ENCODE measurements at places on chromosomes 5 and 9. TPM values are rescaled to one million over a fixed set of nuclear protein-coding genes. Genes with fewer than 3 reads are reported as not detected.

GRCh38 chr5:157740229-157740610 lies 3.3 kb upstream of the LSM11 start:
- no peak for DNase-seq

DNA sequence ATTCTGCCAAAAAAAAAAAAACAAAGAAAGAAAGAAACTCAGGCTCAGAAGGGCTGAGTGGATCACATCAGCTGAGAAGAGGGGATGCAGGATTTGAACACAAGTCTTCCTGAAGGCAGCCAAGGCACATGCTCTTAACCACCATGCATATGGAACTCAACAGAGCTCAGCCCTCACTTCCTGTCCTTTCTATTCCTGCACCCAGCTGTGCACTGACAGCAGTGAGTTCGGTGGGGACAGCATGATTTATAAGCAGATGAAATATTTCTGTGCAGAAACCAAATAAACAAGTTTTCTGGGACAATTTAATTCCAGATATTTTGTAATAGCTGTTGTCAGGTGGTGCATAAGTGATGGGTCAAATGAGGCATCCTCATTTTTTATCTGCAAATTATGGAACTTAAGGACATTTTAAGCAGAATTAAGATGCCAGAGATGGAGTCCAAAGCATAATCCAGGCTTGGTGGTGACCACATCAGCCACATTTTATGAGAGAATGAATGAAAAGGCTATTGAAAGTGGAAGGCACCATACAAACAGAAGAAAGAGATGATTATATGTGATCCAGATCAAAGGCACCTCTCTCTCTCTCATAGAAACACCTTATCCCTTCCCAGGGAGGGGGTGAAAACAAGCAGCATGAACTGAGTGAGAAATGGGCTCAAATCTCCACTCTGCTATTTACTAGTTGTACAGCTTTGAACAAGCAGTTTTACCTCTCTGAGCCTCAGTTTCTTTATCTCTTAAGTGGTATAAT lies 303.6 kb upstream of the MSX2 start:
- no peak for DNase-seq

DNA sequence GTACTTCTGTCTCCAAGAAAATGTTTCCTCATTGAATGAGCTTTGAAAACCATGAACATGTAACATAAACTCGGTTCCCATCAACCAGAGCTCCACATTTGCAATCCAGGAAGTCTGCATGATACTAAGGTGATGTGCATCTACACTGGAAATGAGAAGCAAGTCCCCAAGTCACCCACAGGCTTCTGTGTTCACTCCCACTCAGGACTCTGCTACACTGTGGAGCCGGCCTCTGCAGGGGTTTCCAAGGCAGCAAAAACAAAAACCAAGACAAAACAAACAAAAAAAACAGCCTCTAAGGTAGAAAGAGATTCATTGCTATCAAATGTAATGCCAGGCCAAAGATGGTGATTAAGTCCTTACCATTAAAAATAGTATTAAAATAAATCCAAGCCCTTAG lies 593.7 kb downstream of the IRX1 start:
- no peak for DNase-seq

DNA sequence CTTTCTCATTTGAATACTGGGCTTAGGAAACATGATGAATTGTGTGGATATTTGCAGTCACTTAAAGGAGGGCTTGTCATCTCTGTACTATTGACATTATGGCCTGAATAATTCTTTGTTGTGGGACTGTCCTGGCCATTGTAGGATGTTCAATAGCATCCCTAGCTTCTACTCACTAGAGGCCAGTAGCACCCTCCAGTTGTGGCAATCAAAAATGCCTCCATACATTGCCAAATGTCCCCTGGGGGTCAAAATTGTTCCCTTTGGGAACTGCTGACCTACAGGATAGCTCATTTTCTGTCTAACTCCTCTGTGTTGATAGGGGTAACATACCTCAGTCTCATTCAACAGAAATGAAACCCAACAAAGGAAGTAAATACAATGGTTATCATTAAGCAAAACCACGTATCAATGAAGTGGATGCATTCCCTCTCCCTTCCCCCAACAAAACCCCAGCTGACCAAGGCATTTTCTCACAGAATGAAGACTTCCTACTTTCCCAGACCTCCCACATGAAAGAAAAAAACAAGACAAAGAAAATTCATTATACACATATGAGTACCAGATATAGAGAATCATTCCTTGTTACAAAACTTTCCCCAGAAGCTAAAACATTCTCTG lies 18.1 kb downstream of the FYB1 start:
- no peak for DNase-seq

- no peak for DNase-seq
Measured at GRCh38 chr5:41967401-41967800, 42.3 kb downstream of the FBXO4 start.

- no peak for DNase-seq
Measured at GRCh38 chr9:127345566-127345965, 51.4 kb upstream of the SLC2A8 start.

DNA sequence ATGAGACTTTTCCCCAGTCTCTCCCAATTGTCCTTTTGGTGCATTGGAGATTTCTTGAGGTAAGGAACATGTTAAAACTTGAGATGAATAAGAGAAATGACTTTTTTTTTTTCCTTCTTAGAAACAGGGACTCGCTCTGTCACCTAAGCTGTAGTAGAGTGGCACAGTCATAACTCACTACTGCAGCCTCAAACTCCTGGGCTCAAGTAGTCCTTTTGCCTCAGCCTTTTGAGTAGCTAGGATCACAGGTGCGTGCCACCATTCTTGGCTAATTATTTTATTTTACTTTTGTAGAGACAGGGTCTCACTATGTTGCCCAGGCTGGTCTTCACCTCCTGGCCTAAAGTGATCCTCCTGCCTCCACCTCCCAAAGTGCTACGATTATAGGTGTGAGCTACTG lies 25.9 kb downstream of the CDC42SE2 start:
- DNase-seq = no peak

DNA sequence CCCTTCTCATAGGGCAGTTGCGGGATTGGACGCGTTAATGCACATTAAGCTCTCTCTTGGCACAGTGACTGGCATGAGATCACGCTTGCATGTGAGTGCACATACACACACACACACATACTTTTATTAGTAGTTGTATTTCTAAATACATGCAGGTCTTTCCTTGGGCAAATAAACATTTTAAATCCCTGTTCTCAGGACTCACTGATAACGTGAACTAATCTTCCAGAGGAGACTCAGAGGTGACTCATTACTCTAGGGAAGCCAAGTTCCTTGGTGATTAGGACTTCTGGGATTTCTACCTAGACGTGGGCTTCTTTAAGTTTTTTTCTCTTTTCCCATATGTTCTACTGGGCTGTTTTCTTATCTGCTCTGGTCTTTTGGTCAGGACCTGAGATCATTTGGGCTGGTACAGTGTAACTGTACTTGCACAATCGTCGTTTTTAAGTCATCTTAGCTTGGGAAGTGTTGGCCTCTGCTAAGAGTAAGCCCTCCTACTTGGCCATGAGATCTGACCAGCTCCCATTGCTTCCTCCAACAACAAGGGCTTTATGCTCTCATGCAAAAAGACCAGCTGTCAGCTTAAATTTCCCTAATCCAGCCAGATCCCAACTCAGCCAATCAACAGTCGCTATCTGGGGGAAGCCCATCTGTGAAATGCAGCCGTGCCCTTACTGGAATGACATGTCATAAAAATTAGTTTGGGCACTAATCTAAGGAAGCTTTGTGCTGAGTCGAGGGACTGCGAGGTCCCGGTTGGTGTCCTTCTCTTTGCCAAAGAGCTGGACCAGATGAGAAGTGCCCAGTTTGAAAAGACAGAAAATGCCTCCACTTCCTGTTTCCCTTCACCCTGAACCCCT lies 176.4 kb upstream of the ANKRD55 start:
- DNase-seq = no peak

The BTNL3 gene
- not detected for total RNA-seq
